ENCODE measurements at places on chromosomes 7 and 10.

DNA sequence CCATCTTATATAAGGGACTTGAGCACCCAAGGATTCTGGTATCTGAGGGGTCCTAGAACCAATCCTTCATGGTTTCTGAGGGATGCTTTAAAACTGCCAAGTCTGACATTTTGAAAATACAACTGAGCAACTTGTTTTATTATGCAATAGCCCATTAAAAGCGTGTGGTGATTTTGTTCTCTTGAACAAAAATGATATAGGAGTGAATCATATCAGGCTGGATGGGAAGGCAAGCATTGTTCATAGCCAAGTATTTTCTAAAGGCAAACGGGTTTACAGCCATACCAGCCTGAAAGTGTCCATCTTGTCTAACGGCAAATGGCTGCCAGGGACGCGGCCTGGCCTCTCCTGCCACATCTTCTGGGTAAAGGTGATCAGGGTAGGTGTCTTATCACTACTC is 23.4 kb downstream of the RPP38 start:
- DNase-seq: no peak

GRCh38 chr7:74455928-74456327 is 2.2 kb downstream of the GTF2IRD1 start:
- no peak for DNase-seq

GRCh38 chr10:102523250-102524029 is 19.7 kb downstream of the SUFU start:
- no peak for DNase-seq

DNA sequence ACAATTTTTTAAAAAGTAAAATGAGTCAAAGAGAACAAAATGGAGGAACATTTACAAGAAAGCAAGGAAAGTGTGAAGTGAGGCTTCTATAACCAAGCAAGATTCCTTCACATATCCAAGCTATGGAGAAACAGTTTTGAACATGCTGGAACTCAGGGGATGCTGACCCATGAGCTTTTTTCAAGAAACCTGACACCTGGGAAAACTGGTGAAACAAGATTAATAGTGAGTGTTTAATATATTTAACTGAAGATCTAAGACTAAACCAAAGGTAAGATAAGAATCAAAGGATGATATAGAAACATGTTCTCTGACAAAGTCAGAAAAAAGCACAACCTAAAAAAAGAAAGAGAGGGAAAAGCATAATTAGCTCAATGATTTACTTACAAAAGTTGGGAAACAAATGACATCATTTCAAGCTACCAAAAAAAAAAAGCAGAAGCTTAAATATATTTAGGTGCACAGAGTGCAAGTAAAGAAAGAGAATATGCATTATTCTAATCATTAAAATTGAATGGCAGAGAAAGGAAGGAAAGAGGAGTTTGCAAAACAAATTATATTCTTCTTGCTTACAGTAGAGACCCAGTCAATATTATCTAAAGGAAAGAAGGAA is 24.9 kb downstream of the C7orf25 start:
- DNase-seq: no peak

DNA sequence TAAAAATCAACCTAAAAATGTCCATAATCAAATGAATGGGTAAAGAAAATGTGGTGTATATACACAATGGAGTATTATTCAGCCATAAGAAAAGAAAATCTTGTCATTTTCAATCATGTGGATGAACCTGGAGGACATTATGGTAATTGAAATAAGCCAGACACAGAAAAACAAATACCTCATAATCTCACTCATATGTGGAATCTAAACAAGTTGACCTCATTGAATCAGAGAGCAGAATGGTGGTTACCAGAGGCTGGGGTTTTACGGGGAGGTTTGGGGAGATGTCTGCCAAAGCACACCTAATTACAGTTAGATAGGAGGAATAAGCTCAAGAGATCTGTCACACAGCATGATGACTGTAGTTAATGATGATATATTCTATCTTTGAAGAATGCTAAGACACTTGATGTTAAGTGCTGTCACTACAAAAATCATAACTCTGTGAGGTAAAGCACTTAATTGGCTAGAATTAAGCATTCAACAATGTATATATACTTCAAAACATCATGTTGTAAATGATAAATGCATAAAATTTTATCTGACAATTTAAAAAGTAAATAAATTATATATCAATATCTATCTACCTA is 39.1 kb upstream of the TNPO3 start:
- no peak for DNase-seq

GRCh38 chr7:55550841-55551537 is 21.3 kb downstream of the VOPP1 start:
- DNase-seq: no peak

- no peak for DNase-seq
Measured at GRCh38 chr7:68440866-68441265, 1157.4 kb upstream of the AUTS2 start.

- DNase-seq: no peak
Measured at GRCh38 chr10:81280497-81281479, 594.2 kb upstream of the NRG3 start.
